ENCODE measurements at places on chromosomes 1 and 21. TPM values are rescaled to one million over a fixed set of nuclear protein-coding genes. Genes with fewer than 3 reads are reported as not detected.

DNA sequence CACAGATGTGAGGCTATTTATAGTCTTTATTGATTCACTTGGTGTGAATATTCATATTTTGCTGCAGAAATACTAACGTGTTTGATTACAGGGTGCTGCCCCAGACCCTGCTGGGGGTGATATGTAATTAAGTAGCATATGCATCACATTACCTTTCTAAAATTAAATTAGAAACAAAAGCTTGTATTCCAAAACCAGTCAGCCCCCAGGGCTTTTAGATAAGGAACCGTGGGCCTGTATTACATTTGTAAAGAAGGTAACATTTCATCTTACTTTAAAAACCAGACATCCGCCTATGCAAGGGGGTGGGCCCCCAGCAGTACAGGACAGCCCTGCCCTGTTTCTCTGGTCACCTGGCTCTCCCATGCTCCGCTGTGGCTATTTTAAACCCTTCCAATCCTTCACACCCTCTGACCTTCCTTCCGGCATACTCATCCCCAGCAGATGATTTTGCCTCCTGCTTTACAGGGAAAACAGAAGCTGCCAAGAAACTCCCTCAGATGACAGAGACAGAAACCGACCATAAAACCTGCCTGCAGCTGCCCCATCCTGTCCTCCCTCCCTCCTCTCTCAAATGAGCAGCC, 22.0 kb upstream of the KCNC4 start:
- no peak for DNase-seq
- no peaks in the 10 kb centered on the region for H3K4me1 ChIP-seq
- no peaks in the 10 kb centered on the region for H3K36me3 ChIP-seq
- peaks cover 24% of the 10 kb centered on the region for H3K27me3 ChIP-seq

GRCh38 chr1:162733336-162733590, 57.2 kb upstream of the HSD17B7 start:
- no peak overlapping the region for H3K27ac ChIP-seq
- no peaks in the 10 kb centered on the region for H3K36me3 ChIP-seq
- no peak overlapping the region for H3K4me3 ChIP-seq
- H3K4me1 ChIP-seq, result no peaks in the 10 kb centered on the region
- H3K27me3 ChIP-seq, result no peaks in the 10 kb centered on the region

DNA sequence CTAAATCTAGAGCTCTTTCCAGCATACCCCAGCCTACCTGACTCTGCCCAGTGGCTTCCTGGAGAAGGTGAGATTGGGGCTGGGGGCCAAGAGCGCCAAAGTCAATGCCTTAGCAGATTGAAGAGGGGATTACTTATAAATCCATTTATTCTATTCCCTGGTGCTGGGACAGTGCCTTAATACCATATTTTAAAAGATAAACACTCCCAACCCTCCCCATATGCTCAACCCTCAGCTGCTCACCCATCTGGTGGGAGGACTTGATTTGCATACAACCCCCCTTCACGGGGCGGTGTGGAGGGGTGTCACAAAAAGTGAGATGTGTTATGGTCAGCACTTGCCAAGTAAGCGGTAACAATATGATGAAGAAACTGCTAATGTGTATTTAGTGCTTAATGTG, 3.2 kb upstream of the DISP3 start:
- no peaks in the 10 kb centered on the region for H3K36me3 ChIP-seq
- no peak overlapping the region for H3K27ac ChIP-seq
- no peak overlapping the region for H3K4me3 ChIP-seq
- no peak for DNase-seq
- H3K27me3 ChIP-seq, result peaks cover 6% of the 10 kb centered on the region
- peaks cover 4% of the 10 kb centered on the region for H3K4me1 ChIP-seq

DNA sequence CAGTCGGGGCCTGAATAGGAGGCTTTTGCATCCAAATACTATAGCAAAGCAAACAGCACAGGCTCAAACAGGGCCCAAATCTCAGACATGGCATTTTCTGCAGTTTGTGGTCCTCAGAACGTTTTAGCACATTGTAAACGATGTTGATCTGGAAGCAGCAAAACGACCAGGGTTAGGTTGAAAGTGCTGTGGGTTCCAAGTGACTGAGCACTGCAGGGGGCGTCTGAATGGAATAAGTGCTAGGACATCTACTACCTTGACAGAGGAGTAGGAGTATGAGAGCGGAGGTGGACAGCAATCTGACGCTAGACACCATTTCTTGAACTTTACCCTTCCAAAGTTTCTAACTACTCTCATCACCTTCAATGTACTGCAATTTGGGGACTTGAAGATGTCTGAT, 214.9 kb downstream of the BARHL2 start:
- no peak for DNase-seq
- no peaks in the 10 kb centered on the region for H3K36me3 ChIP-seq
- H3K27me3 ChIP-seq, result no peaks in the 10 kb centered on the region
- H3K4me1 ChIP-seq, result no peaks in the 10 kb centered on the region

OR2M7 gene
- not detected for total RNA-seq

PRRX1 gene
- total RNA-seq, result not detected

- H3K36me3 ChIP-seq, result no peaks in the 10 kb centered on the region
- DNase-seq, result peak; percentile 19
- H3K27ac ChIP-seq, result no peak overlapping the region
- no peaks in the 10 kb centered on the region for H3K27me3 ChIP-seq
- H3K4me3 ChIP-seq, result no peak overlapping the region
Observed at GRCh38 chr1:3858231-3858981, 1.1 kb downstream of the DFFB start.
